ENCODE measurements at places on chromosomes 2 and 18.

- no peak for DNase-seq
Observed at GRCh38 chr2:168568476-168569267, 112.6 kb downstream of the CERS6 start.

DNA sequence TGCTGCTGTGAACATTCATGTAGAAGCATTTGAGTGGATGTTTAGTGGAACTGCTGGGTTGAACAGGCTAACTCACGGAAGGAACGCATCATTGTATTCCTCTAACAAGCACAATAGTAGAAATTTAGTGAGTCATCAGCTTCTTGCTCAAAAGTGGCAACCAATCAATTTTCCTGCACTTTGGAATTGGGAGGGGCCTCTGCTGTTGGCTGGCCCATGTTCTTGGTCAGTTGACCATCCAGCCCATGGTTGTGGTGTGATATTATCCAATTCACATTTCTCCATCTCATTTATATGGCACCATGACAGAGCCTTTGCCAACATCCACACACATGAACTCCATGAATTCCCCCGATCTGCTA lies 95.0 kb downstream of the TNFRSF11A start:
- peak; percentile 11 for DNase-seq

- no peak for DNase-seq
Observed at GRCh38 chr18:8823530-8823929, 118.2 kb downstream of the MTCL1 start.

GRCh38 chr2:239692362-239692851 lies 291.6 kb upstream of the HDAC4 start:
- no peak for DNase-seq

- peak; percentile 60 for DNase-seq
Observed at GRCh38 chr18:58639751-58640427, 11.0 kb upstream of the ALPK2 start.

DNA sequence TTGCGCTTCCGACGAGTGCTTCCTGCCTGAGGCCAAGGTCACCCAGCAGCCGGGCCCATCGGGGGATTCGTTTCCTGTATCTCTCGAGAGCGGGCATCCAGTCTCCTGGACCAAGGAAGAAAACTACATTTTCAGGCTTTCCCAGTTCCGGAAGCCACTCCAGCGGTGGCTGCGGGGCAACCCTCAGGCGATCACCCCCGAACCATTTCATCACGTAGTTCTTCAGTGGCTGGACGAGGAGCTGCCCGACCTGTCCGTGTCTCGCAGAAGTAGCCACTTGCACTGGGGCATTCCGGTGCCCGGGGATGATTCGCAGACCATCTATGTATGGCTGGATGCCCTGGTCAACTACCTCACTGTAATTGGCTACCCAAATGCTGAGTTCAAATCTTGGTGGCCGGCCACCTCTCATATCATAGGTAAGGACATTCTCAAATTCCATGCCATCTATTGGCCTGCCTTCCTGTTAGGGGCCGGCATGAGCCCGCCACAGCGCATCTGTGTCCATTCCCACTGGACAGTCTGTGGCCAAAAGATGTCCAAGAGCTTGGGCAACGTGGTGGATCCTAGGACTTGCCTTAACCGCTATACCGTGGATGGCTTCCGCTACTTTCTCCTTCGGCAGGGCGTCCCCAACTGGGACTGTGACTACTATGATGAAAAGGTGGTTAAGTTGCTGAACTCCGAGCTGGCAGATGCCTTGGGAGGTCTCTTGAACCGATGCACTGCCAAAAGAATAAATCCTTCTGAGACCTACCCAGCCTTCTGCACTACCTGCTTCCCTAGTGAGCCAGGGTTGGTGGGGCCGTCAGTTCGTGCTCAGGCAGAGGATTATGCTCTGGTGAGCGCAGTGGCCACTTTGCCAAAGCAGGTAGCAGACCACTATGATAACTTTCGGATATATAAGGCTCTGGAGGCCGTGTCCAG lies 1.0 kb downstream of the MARS2 start:
- no peak for DNase-seq

- peak; percentile 68 for DNase-seq
Observed at GRCh38 chr2:18077704-18078103, 199.2 kb downstream of the KCNS3 start.

DNA sequence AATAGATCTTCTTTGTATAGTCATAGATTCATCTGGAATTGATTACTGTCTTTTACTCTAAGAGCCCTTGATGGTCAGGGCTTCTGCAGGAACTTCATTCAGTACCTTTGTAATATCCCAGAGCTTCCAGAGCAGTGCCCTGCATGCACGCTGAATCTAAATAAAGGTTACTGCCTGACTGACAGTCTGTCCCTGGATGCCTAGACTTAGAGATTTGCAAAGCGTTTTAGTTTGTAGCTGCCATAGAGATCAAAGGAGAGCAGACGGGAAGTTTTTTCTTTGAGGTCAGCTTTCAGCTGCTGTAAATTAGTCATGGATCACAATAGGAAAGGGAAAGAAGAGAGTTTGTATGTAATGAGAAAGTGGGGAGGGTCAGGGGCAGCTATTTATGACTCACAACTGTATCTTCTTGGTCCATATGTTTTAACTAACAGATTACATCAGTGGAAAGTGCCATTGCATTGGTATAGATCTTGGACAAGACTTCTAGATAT lies 45.2 kb upstream of the NYAP2 start:
- peak; percentile 70 for DNase-seq

DNA sequence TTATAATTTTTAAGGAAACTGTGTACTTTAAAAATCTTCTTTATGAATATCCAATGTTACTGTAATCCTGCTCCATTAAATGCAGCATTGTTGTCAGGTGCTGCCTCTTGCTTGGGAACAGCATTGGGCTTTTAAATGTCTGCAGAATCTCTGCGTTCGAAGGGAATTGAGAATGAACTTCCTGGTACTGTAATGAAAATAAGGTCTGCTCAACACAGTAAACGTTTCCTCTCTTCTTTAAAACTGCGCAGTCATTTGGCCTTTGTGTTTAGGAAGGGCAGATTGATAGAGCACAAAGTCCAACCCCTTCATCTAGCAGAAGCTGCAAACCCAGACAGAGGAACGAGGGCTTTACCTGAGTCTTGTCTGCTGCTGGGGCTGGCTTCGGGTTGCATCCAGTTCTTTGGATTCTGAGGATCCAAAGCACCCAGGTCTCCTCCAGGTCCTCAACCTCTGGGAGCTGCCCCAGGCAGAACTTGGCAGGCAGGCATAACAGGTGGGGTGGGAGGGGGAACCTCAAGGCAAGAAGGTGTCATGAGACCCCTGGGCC lies 104.5 kb downstream of the UGGT1 start:
- no peak for DNase-seq

DNA sequence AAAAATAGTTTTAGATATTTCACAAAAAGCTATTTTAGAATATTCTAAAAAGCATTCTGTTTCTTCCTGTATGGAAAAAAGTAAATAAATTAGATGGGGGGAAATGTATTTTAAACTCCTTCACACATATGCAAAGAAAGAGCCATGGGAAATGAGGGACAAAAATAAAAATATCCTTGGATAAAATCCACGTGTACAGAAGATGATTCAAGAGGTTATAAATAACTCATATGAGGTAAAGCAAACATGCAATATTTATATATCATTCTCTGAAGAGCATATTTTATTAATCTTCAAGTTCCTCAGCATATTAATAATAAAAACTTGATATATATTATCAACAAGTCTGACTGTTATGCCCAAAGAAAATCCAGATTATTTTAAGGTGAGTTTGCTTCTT lies 8.8 kb upstream of the GFPT1 start:
- peak; percentile 50 for DNase-seq

DNA sequence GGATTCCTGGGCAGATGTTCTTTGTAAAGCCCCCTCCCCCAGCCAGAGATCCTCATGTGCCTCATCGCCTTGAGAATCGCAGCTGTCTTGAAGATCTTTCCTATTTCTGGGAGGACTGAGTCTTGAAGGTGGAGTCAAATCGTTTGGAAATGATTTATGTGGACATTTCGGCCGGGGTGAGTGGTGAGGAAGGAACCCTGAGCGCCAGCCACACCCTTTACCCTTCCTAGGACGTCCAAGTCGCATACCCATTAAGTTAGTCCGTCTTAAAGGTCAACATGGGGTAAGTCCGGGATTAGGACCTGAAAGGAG lies 84.9 kb upstream of the ZCCHC2 start:
- DNase-seq, result no peak

- peak; percentile 55 for DNase-seq
Observed at GRCh38 chr2:23541503-23542229, 156.7 kb downstream of the KLHL29 start.

DNA sequence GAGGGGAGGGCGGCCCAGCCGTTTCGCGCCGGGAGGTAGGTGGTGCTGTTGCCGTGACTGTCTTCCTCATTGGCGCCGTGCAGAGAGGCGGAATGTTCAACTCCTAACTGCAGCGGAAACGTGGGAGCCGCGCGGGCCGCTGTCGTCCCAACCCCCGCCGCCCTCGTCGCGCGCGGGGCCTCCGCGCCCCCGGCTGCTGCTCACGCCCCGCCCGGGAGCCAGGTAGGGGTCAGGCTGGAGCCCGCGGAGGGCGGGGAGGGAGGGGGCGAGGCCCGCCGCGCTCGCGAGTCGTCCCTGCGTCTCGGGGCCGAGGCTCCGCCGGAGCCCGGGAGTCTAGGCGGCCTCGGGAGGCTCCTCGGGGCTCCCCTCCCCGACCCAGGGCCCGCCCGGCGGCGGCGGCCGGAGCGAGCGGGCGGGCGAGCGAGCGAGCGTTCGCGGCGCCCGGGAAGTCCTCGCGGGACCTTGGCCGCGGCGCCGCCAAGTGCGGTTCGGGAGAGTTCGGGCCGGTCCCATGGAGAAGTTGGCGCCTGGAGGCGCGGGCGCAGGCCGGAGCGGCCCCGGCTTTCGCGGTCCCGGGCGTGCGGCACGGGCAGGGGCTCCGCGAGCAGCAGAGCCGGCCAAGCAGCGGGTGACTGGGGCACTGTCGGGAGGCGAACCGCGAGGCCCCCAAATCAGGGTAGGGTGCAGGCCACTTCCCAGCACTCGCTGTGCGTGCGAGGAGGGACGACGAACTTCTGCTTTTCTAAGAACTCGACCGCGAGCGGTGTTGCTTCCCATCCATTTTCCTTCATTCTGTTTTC lies at the start of gene MAP3K20:
Gene MAP3K20, plus strand, starts transcription at position 66 of the 800 bp plus-strand sequence. CDS start 15,186 bp downstream, outside the sequence.
- DNase-seq, result peak; percentile 84

DNA sequence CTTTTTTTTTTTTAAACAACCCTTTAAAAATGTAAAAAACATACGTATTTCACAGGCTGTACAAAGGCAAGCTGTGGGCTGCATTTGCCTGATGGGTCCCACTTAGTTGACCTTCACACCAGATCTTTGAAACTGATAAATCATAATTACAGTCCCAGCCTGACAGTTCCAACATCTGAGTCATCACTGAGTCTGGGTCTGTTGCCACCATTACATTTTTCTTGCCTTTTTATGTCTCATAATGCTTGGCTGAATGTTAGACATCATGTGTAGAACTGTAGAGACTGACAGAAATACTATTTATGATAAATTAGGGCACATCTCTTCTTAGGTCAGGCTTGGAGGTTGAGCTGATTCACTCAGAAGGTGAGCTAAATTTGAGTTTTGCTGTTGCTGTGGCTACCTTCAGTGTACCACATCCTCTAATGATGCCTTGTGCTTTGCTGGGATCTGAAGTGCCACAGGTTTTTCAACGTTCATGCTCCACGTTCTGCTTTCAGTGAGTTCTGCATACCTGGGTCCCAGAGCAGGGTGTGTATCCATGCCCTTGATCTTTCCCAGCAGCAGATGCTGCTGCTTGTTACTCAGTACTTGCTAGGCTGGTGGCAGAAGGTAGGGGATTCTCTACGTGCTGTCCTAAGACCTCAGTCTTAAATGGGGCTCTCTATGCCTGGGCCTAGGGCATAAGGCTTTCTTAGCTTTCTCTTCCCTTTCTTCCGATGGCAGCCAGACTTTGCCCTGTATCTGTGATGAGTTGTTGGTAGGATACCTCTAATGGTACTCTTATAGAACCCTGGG lies 160.6 kb upstream of the SMAD7 start:
- peak; percentile 56 for DNase-seq

DNA sequence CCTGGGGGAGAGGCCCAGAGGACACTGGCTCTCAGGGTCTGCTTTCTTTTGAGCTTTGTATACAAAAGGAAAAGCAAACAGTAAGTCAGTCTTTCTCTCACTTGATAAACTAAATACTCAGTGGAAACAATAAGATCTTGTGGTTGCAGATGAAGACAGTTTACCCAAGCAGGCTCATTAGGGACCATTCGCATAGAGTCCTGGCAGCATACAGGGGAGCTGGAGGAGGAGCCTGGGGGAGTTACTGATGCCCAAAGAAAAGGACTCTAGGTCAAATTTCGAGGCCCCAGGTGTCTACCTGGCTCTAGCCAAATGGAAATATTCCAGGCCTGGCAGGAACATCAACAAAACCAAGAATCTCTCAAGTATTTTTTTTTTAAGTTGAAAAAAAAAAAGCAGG lies 225.3 kb downstream of the CNTNAP5 start:
- DNase-seq, result no peak

- no peak for DNase-seq
Observed at GRCh38 chr2:118706371-118706770, 141.1 kb downstream of the EN1 start.

GRCh38 chr2:100409975-100410647 lies 7.4 kb downstream of the CHST10 start:
- DNase-seq, result no peak
